Ascending aorta (tissue), 2 donors: ENCODE measurements at places on chromosomes 1 and 21. TPM values are rescaled to one million over a fixed set of nuclear protein-coding genes. Genes with fewer than 3 reads are reported as not detected.

GRCh38 chr21:37207441-37208009 lies 59.6 kb downstream of the VPS26C start:
- no peak for DNase-seq

DNA sequence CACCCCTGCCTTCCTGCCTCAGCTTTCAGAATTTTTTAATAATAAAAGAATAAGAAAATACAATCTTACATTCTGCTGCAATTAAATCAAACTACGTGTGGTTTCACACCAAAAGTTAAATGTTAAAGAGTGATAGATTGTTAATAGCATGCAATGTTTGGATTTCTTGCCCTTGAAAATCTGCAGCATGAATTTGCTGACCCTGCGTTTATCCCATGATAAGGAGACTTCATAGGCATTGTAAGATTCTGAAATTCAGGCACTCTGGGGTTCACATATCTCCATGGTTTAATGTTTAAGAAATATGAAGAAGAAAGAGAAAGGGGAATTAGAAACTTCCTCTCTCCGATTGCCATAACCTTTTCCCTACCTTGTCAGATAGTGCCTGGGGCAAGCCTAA lies 1616.2 kb upstream of the B3GALT2 start:
- no peak for DNase-seq

DNA sequence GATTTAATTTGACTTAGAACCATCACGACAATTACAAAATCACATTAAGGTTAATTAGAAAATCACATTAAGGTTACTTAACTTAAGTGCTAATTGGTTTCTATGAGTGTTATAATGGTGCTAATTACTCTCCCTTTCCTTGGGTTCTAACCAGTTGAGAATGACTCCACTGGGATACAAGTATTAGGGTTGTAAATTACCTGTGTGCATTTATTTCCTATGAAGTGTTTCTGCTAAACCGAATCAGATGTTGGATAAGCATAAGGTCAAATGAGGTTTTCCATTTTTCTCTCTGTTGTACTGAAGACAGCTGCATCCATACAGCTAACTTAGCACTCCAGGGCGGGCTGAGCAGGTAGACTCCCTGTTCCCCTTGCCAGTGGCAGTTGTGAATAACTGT lies 610.3 kb upstream of the TMPRSS15 start:
- no peak for DNase-seq

DNA sequence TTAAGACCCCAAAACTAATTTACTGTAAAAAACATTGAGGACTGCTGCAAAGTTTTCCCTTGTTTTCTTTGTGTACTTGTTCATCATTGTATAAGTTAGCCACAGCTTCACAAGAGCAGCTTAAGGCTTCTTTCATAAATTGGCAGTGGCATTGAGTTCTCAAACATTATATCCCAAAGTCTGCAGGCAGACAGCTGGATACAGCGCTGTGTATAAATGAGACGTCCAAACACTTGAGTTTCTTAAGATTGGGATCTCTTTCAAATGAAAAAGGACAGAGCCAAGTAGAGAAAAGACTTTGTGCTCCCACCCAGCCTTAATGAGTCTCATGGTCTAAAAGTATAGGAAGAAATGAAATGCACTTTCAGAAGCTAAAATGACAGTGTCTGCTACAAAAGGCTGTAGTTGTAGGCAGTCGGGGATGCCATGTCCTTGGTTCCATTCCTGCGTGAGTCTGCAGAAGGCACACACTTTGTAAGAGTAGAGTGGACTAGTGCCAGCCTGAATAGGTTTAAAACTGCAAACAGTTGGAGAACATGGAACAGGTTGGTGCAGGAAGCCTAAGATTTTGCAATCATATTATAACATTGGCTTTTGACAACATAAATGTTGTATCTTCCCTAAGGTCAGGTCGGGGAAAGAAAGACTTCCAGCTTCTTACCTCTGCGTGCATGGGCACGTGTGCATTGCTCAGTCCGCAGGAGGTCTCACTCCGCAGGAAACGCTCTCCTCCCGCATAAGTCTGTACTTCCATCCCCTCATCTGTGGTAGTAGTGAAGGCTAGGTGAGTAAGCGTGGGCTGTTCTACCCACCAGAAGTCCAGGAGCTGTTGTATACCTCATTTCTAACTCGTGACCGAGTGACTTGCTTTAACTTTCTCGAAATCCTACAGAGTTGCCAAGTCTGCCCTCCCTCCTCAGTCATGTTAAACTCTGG lies 94.4 kb downstream of the CD247 start:
- no peak for DNase-seq

DNA sequence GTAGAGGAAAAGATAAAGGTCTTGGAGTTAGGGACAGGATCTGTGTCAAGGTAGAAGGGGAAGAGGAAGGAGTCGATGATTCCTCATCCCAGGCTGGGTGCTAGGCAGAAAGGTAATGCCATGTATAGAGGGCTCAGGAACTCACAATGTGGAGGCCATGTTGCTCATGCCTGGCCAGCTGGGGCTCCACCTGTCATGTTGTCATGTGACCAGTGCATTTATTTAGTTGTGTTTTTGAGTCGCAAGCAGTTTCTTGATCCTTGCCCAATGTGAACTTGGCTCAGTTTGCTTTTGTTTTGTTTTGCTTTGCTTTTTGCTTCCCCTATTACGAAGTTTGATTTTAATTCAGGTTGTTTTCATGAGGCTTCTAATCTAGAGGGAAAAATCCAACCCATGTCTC lies 5.7 kb downstream of the CASQ2 start:
- DNase-seq, result no peak

- DNase-seq, result no peak
These were observed 10.1 kb downstream of the FTCD start for GRCh38 chr21:46145159-46145839.

DNA sequence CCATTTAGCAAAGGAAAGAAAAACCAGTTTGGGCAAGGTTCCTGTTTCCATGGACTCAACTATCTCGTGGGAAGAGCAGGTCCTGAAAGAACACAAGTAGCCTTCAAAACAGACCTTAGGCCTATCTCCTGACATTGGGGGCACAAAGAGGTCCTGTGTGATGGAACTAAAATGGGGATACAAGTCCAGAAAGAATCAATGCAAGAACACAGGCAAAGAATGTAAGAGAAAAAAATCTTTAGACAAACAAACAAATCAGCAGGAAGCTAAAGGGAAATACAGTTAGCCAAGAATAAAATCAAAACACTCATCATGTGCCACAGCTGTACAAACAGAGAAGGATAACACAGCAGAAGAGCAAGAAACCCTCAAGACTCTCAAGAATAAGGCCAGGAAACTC lies 28.2 kb downstream of the SLC30A10 start:
- DNase-seq, result no peak

DNA sequence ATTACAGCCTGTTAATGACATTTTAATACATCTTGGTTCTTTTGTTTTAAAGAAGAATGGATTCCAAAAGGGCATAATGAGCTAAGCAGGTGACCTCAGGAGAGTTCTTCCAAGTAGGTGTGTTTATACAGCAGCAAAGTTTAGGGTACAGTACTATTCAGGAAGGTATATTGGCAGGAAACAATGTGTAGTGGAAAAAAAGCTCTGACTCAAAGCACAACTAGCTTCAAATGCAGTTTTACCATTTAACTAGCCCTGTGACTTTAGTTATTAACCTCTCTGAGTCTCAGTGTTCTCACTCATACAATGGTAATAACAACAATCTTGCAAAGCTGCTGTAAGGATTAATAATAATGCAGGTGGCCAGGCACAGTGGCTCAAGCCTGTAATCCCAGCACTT lies 29.9 kb downstream of the FAF1 start:
- DNase-seq, result no peak

- DNase-seq, result no peak
These were observed 144.8 kb upstream of the SAMSN1 start for GRCh38 chr21:14690886-14691285.

- peak; percentile 30 for DNase-seq
These were observed 46.0 kb downstream of the PKP1 start for GRCh38 chr1:201329286-201329685.

GRCh38 chr1:26853156-26853555 lies 9.8 kb upstream of the SFN start:
- DNase-seq, result peak; percentile 95

GRCh38 chr1:6922096-6922931 lies 137.1 kb downstream of the CAMTA1 start:
- peak; percentile 91 for DNase-seq

GRCh38 chr1:8348777-8349472 lies 31.0 kb downstream of the SLC45A1 start:
- DNase-seq, result peak; percentile 84

GRCh38 chr1:51234721-51235425 lies 1.2 kb upstream of the RNF11 start:
- DNase-seq, result peak; percentile 83

DNA sequence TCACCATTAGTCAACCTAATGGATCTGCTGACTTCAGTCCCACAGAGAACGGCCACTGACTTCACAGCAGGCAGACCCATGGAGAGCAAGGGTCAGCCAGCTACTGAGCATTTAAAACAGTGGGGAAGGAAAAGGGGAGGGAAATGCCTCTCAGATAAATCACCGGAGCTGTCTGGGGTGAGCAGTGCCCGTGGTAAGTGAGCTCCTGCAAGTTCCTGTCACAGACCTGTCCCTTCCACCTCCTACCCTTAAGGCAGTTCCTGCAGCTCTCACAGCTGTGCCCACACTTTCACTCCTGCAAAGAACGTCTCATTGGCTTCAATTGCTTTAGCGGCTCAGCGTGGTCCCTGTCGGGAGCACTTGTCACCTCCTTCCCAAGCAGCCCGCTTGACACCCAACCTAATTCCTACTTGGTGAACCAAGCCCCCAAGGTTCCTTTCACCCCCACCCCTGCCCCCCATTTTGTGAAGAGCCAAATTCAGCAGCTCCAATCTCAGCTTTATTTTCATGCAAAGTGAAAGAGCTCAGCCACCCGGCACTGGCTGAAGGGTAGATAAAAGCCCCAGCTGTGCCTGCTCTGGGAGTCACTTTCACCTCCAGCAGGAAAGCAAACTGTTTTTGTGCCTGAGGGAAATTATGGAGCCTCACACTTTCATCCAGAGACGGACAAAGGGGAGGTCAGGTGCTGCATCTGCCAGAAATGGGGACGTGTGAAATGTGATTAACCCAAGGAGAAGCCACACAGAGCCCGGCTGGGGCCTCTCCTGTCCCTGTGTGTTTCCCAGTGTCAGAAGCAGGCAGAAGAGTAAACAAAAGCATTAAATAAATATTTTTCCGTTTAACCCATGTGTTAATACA lies 306.2 kb downstream of the TTLL7 start:
- no peak for DNase-seq

DNA sequence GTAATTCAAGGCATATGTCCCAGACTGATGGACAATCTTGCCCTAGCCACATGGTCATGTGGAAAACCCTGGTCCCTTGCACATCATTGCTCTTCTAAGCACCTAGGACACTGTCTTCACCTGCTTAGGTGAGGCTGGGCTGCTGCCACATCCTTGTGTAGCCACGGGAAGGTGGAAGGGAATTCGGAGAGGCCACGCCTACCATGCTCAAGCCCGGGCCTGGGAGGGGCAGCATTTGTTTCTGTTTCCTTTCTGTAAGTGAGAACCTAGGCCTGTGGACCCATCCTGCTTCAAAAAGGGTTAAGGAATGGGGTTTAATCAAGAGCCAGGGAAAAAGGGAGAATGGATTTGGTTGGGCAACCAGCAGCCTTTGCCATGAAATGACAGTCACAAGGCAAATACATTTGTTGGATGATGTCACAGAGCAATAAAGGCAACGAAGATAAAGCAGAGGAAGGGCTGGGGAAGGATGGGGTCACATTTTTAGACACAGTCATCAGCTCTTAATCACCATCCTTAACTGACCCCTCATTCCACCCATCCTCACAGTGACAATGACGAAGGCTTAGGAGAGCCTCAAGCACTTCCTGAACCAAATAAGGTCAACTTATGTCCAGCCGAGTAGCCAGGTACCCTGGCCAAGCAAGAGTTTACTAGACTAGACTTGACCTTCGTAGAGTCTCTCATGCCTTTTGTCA lies 10.1 kb upstream of the LRRC38 start:
- no peak for DNase-seq

DNA sequence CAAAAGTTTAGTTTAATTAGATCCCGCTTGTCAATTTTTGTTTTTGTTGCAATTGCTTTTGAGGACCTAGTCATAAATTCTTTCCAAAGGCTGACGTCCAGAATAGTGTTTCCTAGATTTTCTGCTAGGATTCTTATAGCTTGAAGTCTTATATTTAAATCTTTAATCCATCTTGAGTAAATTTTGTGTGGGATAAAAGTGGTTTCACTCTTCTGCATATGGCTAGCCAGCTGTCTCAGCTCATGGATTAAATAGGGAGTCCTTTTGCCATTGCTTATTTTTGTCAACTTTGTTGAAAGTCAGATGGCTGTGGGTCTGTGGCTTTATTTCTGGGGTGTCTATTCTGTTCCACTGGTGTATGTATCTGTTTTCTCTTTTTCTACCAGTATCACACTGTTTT lies 801.3 kb upstream of the ADGRL4 start:
- DNase-seq, result no peak

GRCh38 chr1:85933961-85934360 lies 222.6 kb downstream of the COL24A1 start:
- no peak for DNase-seq

DNA sequence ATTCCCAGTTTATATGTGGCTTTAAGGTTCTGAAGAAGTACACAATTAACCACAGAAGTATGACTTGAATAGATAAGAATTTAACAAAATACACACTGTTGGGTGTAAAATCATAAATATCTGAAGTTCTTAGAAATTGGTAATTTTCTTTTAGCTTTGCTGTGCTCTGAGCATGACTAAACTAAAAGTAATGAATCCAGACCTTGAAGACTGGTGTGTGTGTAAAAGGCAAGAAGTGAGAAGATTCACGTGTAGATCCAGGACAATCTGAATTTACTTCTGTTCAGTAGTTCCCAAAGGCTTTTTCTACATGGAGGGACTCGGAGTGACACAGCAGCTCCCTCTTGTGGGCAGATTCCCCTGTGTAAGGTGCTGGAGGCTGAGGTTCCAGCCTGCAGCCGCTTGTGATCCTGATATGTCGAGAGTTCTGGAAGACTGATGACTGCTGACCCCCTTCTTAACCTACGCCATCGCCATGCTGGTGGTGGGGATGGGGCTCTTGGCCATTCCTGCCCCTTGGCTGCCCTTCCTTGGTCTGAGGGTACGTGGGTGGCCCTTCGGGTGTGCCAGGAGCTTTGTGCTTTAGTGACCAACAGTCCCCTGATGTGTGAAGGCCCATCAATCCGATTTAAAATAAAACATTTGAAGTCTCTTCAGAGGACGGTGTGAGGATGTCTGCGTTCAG lies 62.7 kb downstream of the ADARB1 start:
- peak; percentile 92 for DNase-seq

Gene SYT2
- total RNA-seq, result not detected

Gene PADI4
- total RNA-seq, result not detected

Gene ADORA1
- 2.0 TPM for total RNA-seq

Gene RNU1-2
- total RNA-seq, result under 0.01 TPM

Gene TTC34
- total RNA-seq, result 0.75 TPM

Gene ETV3L
- total RNA-seq, result not detected

Gene PRRX1
- 123 TPM for total RNA-seq

Gene SPATA45
- total RNA-seq, result not detected

Gene CA14
- total RNA-seq, result not detected
